ENCODE measurements at places on chromosomes 6 and 20.

- DNase-seq = no peak
These were observed 91.8 kb downstream of the PXDC1 start for GRCh38 chr6:3659748-3660147.

DNA sequence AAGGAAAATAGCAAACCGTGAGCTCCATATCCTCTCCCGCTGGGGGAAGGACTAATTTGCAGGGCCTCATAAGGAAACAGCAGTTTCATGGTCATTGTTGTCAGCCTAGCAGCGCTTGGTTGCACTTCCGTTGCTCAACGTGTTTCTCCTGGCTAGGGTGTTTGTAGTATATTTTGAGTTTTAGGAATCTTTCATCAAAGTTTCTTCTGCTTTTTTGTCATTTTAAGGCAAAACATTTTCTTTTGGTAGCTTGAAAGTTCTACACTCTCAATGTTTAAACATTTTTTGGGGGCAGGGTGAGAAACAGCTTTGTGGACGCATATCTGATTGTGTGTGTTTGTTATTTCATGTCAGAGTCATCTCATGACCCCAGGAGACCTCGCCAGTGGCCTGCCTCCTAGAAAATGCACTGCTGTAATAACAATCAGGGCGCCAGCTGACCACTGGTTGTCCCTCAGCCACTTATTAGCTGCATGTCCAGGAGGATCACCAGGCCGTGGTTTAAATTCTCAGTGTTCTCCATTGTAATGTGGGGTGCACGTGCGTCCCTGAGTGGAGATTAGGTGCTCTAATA is 20.6 kb downstream of the JARID2 start:
- DNase-seq = no peak

- no peak for DNase-seq
These were observed 48.4 kb upstream of the DSN1 start for GRCh38 chr20:36821964-36822437.

DNA sequence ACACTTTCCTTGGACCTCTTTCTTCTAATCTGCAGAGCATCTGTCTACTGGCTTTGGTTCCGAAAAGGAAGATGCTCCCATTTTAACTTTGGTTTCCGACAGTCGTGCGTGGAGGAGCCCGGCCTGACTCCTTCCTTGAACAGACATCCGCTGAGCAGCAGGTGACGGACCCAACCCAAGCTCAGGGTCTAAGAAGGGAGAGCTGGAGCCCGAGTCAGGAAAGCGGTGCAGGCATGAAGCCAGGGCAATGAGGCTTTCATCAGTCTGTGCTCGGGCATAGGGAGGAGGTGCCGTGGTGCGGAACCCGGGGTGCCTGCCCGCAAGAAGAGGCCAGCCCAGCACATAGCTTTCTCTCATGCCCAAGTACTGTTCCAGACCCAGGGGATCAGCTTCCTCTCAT is 109.4 kb downstream of the CDH4 start:
- DNase-seq = no peak

GRCh38 chr6:43886067-43886461 is 116.1 kb downstream of the VEGFA start:
- DNase-seq = no peak

GRCh38 chr6:41164551-41165120 is 1.7 kb upstream of the TREM2 start:
- no peak for DNase-seq

DNA sequence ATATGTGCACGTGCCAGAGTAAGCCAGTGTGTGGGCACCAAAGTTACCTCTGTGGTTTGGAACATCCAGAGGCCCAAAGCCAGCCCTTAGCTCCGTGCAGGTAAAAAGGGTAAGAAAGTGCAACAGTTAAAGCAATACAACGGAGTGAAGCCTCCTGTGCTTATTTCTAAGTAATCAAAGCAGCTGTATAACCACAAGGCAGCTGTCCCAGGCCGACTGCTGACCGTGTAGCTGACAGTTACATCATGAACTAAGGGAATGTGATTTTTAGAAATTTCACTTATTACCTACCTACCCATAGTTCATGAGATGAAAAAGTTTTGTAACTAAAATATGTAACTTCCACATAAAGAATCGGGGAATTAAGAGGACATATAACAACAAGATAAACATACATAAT is 121.2 kb upstream of the QKI start:
- DNase-seq = no peak

- DNase-seq = no peak
These were observed 25.5 kb upstream of the ASXL1 start for GRCh38 chr20:32332614-32333013.

- DNase-seq = no peak
These were observed 631.3 kb upstream of the IMPG1 start for GRCh38 chr6:76703786-76704185.

DNA sequence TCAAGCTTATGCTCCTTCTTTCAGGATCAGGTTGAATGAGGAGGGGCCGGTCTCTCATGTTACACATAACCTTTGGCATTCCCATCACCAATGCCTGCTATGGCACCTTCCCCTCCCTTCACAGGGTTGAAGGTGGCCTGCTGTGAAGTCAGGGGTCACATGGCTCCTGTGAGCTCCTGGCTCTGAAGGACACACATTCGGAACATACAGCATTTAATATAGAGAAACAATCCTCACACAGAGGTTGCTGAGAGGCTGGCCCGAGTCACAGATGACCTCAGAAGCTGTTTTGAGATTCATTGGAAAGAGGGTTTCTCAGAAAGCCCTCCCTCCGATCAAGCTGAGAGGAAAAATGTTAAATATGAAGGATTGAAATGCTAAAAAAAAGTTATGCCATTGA is 82.1 kb downstream of the PSMG4 start:
- DNase-seq = no peak

DNA sequence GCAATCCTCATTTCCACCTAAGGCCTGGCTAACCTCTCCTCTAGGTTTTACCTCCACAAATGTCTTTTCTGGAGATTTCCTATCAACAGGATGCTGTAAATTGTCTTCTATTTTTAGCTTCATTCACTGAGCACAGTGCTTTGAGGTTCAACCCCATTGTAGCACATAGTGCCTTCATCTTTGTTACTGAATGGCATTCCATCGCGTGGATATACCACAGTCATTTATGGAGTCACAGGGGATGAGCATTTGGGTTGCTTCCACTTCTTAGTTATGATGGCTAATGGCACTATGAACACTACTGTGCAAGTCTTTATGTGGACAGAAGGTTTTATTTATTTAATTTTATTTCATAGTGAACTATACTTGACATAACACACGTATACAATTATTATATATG is 387.1 kb downstream of the SMOC2 start:
- no peak for DNase-seq

GRCh38 chr20:63399596-63400375 is 38.6 kb upstream of the CHRNA4 start:
- DNase-seq = no peak

DNA sequence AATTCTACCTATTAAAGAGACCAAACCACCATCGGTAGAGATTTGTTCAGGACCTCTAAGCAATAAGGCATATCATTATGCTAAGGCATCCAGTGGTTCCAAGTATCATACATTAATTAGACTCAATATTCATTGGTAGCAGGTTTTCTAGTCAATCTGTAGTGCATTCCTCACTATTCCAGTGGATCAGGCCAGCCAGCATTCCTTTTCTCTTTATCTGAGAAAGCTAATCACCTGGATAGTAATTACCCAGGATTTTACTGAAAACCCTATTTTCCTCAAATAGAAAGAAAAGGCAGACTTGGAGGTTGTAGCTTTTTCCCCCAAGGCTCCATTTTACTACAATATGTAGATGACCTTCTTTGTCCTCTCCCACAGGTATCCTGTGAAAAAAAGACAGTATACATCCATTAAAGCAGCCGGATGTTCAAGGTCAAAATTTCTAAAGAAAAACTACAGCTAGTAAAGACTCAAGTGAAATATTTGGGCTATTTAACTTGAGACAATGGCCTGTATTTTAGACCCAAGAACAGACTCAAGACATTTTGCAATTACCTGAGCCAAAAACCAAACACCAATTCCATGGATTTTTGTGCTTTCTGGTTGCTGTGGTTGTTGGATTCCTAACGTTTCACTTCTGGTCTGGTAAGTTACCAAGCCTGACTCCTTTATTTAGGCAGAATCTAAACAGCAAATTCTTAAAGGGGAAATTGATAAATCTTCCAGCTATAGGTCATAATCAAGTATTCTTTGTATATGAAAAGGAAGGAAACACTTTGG is 149.1 kb upstream of the MOCS1 start:
- DNase-seq = no peak

DNA sequence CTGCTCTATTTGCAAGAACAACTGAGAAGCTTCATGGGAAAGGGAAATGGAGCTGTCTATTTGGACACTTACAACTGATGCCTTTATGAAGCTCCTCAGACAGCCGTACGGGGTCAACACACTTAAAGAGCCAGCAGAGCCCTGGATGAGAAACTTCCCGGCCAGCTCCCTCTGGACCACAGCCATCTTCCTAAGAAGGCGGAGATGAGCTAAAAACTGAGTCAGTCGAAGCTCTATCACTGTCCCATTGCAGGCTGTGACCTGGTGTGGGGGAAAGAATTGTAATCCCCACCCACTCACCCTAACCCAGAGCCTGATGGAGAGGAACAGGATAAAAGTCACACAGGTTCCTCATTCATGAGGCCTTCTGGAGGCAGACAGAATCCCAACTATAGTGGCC is 360.4 kb upstream of the JARID2 start:
- DNase-seq = no peak

GRCh38 chr20:40565001-40565681 is 123.9 kb downstream of the MAFB start:
- peak; percentile 64 for DNase-seq

GRCh38 chr20:34872622-34873224 is at the start of gene GGT7:
Gene GGT7, minus strand, starts transcription at chr20:34872856. Its CDS starts 41 bp downstream, at chr20:34872815.
- DNase-seq = no peak

- DNase-seq = no peak
These were observed 51.9 kb upstream of the ZNF217 start for GRCh38 chr20:53645582-53645897.

GRCh38 chr6:7731294-7731693 is 5.4 kb downstream of the BMP6 start:
- no peak for DNase-seq

- no peak for DNase-seq
These were observed 29.5 kb downstream of the BEND6 start for GRCh38 chr6:56984361-56984760.

DNA sequence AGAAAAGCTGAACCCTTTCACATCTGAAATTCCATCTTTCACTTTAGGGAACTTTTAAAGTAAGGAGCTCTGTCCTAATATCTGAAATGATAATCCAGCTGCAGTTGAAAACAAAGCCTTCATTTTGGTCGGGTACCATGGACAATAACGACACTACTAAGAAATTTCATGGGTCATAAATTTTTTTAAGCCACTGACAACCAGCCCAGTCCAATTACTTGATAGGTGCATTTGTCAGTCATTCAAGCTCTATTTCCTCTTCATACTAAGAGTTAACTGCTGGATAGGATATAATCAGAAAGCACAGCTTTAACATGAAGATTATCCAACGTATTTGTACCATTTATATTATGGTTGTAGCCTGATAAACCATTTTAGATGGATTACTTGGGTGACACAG is 52.5 kb downstream of the MMUT start:
- DNase-seq = no peak

- DNase-seq = no peak
These were observed 10.3 kb upstream of the TBC1D32 start for GRCh38 chr6:121344539-121344938.

GRCh38 chr20:13238001-13238653 is 17.1 kb downstream of the ISM1 start:
- DNase-seq = no peak

DNA sequence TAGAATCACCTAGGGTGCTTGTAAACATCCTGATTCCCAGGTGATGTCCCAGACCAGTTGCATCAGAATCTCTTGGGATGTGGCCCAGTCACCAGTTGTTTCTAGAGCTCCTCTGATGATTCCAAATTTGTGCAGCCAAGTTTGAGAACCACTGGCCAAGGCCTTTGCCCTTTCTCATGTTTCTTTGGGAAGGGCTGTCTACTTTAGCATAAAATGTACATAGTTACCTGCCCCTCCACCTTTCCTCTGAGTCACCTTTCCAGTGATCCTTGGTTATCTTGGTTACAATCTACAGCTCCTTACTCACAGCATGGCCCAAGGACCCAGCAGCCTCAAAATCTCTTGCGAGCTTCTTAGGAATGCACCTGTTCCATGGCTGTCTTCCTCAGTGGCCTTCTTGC is 266.4 kb upstream of the PRND start:
- no peak for DNase-seq

DNA sequence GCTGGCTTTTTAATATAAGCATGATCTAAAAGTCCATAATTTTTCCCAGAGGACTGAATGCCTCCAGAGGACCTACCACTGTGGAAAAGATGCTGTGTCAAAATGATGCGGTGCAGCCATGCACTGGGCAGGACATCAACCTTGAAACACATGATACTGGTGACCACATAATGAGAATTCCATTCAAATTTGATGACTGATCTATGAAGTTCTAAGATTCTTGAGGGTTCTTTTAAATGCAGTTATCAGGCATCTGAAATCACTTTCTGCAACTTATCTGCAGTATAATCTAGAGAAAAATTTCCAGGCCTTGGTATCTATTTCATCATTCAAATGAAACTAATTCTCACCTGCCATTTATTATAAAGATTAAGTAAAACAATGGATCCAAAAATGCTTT is 15.0 kb upstream of the MARCKS start:
- DNase-seq = no peak

DNA sequence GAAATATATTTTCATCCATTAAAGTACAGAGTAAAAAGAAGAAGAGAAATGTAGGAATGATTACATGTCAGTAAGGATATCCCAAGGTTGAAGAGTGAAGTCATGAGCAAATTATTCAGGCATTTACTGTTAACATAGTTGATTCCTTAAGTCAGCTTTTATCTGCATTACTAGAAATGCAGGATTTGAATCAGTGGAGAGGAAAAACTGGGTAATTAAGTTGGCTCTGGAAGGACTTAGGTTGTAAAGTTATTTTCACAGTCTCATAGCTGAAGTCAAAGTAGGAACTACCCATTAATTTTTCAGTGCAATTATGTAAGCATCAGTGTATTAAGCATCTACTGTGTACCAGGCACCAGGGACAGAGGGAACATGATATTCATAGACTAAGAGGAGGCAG is 7.8 kb downstream of the NAA20 start:
- no peak for DNase-seq

GRCh38 chr6:168641446-168641845 is 200.5 kb downstream of the SMOC2 start:
- DNase-seq = no peak

GRCh38 chr6:28634411-28634760 is 108.7 kb downstream of the GPX5 start:
- DNase-seq = no peak

GRCh38 chr6:138431256-138432062 is 27.4 kb downstream of the HEBP2 start:
- DNase-seq = no peak

DNA sequence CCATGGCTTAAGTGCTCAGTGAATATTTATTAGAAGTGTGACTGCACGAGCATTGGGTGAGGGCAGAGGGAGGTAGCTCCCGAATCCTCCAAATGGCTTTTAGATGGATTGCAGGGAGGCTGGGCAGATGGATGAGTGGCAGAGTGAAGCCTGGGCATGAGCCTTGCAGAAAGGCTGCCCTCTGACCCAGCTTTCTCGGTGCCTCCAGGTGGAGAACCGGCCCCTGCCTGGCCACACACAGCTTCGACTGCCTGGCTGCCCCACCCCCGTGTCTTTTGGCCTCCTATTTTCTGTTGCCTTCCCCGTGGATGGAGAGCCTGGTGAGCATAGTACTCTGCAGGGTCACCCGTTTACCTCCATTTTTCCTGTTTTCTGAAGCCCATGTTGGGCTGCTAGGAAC is 3.4 kb downstream of the VARS2 start:
- DNase-seq = no peak

GRCh38 chr20:49450281-49450721 is 32.2 kb downstream of the KCNB1 start:
- DNase-seq = no peak

- peak; percentile 75 for DNase-seq
These were observed 99.0 kb downstream of the GMPR start for GRCh38 chr6:16337295-16337975.
